Breast epithelium (tissue), 4 donors: ENCODE measurements at places on chromosomes 16 and 17.

DNA sequence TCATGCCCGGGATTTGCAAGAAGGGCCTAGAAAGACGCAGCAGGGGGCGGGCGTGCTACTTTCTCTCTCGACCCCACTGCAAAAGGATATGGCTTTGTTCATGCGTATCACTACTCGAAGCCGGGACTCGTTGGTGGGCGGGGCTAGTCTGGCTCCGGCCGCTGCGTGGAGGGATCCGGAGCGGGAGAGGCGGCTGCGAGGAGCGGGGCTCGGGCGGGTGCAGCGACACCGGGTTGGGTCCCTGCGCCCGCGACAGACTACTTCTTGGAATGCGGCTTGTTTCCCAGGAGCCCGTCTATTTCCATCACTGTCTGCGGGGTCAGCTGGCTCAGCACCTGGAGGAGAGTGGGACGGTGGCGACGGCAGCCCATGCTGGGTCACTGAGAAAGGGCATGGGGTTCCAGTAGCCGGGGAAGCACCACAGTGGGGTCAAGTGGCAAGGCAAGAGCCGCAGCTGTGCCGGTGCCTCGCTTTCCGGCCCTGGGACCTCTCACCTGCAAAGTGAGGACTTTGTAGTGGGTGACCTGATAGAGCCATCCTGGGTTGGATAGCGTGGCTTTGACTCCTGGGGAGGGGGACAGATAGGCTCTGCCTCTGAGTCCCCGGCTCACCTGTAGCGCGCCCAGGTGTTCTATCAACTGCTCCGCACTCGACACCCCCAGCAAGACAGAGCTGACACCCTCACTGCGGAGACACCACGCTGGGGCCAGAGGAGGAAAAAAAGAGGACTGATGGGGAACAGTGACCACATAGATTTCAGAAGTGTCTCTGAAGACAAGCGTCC, 6.6 kb downstream of the KCNAB3 start:
- peak; percentile 84 for DNase-seq

DNA sequence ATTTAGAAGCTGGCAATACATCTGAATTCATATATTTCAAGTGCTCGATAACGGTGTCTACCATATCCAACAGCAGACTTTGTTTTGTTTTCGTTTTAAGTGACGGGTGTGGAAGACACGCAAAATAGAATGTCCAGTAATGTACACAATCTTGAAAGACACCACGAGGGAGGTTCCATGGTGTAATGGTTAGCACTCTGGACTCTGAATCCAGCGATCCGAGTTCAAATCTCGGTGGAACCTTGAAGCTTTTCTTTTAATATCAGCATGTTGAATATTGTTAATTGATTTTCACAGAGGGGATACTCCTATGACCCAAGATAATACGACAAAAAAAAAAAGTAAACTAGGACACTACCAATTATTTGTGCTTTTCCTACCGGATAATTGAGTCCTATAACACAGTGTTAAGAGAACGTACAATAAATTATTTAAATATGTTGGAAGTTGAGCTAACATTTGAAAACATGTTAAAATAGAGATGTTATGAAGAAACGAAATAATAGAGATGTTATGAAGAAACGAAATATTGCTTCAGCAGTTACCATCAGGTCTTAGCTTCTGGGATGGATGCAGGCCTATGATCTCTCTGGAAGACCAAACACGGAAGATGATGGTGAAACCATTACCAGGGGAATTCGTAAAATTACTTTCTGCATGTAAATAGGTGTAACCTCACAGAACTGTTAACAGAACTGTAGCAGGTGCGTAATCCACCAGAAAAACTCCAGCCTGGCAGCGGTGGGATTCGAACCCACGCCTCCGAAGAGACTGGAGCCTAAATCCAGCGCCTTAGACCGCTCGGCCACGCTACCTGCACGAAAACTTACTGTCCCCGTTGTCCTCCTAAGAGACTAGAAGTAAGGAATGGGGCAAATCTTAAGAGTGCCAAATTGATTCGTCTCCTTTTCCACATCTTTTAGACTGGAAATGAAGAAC, 1.5 kb upstream of the ALOXE3 start:
- DNase-seq, result peak; percentile 77

GRCh38 chr17:59289981-59290301, 41.5 kb upstream of the YPEL2 start:
- DNase-seq, result no peak

DNA sequence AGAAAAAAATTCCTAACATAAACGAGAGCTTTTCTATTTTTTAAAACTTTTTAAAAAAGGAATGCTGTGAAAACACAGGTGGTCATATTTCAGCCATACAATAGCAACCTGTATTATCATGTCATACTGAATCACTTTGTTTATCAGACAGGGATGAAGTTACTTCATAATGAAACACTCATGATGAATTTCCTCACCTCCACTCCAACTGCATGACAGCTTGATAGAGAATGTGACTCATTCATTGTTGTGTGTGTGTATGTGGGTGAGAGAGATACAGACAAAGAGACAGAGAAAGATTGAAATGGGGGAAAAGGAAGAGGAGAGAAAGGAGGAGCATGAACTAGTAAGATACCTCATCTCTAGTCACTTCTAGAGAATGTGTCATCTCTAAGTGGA, 109.0 kb downstream of the SYCE1L start:
- DNase-seq, result no peak

GRCh38 chr16:86665319-86665675, 86.9 kb downstream of the FOXL1 start:
- DNase-seq, result no peak

DNA sequence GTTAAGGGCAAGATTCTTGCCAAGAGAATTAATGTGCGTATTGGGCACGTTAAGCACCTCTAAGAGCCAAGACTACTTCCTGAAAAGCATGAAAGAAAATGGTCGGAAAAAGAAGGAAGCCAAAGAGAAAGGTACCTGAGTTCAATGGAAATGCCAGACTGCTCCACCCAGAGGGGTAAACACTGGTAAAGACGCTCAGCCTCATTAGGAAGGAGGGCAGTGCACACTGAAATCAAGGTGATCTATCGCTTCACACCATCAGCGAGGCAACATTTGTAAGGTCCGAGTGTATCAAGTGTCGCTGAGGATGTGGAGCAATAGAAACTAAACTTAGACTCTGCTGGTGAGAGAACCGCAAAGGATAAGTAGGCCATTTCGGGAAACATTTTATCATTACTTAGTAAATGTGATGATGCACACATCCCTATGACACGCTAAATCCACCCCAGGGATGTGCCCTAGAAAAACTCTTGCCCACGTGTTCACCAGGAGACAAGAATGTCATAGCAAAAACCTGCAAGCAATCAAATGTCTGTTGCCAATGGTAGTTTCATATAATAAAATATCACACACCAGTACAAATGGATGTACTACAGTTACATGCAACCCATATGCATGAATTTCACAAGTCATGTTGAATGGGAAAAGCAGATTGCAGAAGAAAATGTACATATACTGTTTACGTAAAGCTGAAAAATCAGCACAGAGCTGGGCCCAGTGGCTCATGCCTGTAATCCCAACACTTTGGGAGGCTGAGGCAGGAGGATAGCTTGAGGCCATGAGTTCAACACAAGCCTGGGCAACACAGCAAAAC, 23.6 kb downstream of the CNTROB start:
- no peak for DNase-seq

DNA sequence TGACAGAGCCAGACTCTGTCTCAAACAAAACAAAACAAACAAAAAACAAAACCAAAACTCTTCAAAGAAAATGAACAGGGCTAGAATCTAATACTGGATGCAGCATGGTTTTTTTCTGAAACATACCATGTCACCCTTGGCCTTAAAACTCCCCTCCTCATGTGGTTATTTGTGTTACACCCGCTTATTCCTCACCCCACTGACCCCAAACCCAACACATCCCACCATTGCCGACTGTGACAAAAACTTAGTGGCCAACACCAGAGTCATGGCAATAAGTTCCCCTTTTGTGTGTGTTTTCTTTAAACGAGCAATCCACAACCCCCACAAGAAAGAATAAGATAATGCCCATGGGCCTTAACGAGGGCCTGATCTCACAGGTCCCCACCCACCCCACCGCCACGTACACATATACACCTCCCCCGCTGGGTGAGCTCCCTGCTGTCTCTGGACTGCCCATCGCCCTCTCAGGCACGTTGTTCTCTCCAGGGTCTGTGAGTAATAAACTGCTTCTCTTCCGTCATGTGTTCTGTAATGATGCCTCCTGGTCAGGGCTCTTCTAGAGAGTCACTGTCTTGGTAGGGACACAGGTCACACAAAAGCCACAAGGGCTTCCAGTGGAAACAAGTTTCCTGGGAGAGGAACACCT, 16.8 kb upstream of the ENGASE start:
- DNase-seq, result no peak

DNA sequence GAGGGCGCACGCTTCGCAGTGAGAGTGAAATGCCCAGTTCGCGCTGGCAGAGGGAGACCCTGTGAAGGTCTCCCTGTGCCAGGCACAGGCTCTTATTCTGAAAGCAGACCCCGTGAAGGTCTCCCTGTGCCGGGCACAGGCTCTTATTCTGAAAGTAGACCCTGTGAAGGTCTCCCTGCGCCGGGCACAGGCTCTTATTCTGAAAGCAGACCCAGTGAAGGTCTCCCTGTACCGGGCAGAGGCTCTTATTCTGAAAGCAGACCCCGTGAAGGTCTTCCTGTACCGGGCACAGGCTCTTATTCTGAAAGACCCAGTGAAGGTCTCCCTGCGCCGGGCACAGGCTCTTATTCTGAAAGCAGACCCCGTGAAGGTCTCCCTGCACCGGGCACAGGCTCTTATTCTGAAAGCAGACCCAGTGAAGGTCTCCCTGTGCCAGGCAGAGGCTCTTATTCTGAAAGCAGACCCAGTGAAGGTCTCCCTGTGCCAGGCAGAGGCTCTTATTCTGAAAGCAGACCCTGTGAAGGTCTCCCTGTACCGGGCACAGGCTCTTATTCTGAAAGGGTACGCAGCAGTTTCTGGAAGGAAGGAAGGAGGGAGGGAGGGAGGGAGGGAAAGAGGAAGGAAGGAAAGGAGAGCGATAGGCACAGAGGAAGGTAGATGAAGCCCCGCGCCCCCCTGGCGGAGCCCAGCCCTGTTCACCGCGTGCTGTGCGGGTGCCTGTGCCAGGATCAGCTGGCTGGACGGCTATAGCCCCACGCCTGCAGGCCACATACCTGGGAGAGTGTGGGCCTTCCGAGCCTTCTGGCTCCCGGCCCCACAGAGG, 55.3 kb downstream of the WDR45B start:
- DNase-seq, result peak; percentile 79

DNA sequence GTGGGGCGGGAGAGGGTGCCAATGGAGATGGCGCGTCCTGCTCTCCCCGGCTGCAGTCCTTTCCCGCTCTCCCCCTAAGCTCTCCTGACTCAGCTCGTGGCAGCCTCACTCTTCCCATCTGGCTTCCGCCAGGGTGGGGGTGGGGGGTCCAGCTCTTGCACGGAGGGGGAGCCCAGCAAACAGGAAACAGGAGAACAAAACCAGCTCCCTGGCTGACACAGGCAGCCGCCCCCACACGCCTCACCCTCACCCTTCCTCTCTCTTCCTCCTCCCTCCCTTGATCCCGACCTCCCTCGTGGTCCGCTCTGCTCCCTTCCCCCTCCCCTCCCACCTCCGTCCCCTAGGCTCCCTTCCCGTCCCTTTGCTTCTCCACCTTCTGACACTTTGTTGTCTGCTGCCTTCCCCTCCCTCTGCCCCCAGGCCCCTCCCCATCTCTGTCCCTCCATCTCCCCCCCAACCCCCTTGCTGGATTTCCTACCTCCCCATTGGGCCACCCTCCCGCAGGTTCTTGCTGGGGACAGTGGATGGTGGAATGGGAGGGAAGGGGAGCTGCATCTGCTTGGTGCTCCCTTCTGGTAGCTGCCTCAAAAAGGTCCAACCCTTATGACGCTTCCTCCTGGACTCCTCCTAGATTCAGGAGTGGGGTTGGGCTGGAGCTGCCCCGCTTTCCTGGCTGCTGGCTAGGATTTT, 23.7 kb downstream of the ARHGAP23 start:
- DNase-seq, result no peak

DNA sequence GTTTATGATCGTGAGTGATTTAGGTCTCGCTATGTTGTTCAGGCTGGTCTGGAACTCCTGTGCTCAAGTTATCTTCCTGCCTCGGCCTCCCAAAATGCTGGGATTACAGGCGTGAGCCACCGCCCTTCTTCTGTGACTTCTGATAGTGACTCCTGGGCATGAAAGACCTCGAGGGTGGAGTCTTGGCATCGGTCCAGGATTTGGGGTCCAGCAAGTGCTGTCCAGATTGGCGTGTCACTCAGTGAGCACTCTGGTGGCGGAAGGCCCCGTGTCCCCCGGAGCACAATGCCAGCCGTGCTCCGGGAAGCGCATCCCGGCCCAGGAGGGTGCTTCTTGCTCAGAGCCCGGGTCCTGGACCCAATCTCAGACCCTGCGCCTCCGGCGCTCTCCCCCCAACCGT, 6.8 kb downstream of the OR1F1 start:
- no peak for DNase-seq

GRCh38 chr16:63682844-63683243, 1439.0 kb downstream of the CDH11 start:
- DNase-seq, result no peak

GRCh38 chr17:40611840-40612474, 35.7 kb downstream of the SMARCE1 start:
- no peak for DNase-seq

DNA sequence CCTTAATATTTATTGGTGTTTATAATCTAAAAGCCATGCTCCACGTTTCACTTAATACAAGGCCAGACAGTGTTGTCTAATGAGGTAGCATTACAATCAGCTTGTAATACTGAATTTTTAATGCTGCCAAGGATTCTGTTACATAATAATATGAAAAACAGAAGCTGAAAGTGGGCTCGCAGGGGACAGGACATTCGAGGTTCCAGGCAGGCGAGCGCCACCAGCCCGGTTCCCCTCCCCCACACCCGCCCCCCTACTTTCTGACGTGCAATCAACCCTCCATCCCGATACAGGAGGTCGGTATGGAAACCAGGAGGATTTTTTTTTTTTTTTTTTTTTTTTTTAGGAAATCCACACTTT, 6.2 kb upstream of the ZFHX3 start:
- no peak for DNase-seq
